ENCODE measurements at places on chromosomes 1 and 21.

- DNase-seq: no peak
These were observed 42.9 kb downstream of the PTBP2 start for GRCh38 chr1:96764469-96764868.

GRCh38 chr1:233613252-233614172 lies at the start of gene KCNK1:
Gene KCNK1, plus strand, starts transcription at chr1:233614106. Its CDS starts 66 bp downstream, at chr1:233614172.
- DNase-seq: peak; percentile 77

GRCh38 chr1:223887747-223888418 lies 42.1 kb upstream of the TP53BP2 start:
- no peak for DNase-seq

DNA sequence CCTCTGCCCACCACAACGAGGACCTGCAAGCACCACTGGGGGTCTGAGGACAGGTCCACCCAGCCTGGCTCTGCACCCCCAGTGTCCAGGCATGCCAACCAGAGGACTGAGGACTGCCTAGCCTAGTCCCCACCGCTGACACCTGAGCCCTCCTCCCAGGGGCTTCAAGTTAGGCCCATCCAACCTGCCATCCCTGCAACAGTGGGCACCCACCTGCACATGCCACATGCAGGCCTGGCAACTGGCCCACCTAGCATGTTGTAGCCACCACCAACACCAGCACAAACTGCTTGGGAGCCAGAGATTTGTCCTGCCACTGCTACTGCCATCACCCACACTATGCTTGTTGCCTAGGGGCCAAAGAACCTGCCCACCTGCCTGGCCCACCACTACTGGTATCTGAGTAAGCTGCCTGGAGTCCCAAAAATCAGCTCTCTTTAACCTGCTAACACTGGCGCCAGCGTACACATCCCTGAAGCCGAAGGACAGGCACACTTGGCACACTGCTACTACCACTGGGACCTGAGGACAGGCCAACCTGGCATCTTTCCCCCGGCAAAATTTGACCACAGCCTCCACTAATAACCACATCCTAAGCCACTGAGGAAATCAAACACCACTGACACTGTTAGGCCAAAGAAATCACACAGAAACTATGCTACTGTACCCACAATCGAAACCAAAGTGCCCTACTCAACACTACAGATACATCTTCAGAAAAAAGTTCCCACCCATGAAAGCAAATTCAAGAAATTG lies 61.5 kb downstream of the PSMG1 start:
- no peak for DNase-seq

GRCh38 chr1:186948535-186948934 lies 119.8 kb downstream of the PLA2G4A start:
- DNase-seq: no peak

Data from NCI-H2171 (cell line).